ENCODE measurements at places on chromosomes 11 and 22.
A peak's percentile ranks its signal among the peaks of the same experiment; 100 is the strongest.

DNA sequence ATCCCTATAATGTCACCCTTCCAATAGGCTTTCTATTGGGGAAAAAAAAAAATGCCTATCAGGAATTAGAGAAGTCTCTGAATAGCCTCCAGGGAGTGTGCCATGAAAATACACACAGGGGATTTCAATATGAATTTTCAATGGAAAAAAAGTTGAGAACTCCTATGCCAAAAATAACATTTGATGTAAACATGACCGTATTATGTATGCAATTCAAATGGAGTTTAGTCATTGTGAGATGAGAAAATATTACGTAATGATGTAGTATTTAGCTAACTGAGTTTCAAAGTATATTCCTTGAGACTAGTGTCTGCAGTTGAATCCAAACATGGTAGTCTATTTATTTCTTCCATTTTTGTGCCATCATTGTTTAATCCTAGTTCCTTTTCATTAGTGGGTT, 182.3 kb downstream of the BLID start:
- no peak for DNase-seq

- DNase-seq, result peak; percentile 37
Measured at GRCh38 chr11:83070731-83071566, 748 bp downstream of the RAB30 start.

DNA sequence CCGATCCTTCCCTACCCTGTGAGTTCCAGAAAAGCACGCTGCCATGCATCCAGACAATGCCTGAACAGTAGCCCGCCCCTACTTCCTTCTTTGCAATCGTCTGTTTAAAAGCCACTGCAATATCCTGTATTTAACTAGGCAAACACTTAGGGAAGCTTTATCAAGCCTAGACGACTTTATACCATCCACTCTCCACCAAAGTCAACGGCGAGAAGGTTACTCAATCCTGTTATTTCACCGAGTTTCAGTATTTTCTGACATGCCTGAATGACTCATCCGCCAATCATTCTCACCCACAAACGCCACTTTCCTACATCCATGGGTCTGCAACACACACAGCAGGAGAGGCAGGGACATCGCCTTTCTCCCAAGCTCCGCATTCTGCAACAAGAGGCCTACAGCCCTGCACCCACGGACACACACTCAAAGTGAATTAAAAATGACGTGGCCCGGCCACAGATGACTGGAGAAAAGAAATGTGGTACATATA, 9.3 kb downstream of the CELSR1 start:
- no peak for DNase-seq

DNA sequence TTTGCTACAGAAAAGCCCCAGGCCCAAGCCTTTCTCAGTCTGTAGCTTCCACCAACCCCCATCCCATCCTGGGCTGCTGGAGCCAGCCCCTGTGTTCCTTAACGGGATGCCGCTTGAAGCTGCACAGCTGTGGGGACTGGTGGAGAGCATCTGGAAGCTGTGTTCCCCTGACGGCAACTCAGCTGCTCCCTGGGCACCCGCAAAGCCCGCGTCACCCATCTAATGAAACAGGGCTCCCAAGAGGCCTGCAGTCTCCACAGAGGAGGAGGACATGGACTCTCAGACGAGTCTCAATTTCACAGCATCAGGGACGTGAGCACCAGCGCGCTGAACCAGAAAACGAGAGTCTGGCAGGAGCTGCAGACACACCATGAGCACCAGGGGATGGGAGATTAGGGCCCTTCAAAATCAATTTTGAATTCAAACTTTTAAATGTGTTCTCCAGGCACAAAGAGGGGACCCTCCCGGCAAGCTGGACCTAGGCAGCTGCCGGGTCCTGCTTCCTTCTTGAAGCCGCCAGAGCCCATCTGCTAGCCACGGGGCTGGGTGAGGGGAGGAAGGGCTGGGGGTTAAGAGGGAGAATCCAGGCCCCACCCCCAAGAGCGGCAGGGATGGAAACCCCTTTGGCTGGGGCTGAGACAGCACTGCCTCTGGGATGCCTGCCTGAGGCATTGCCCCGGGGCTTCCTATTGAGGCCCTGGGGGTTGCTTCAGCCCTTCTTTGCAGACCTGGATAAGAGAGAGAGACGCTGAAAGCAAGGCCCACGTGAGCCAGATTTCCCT, 21.0 kb downstream of the LMO1 start:
- no peak for DNase-seq

DNA sequence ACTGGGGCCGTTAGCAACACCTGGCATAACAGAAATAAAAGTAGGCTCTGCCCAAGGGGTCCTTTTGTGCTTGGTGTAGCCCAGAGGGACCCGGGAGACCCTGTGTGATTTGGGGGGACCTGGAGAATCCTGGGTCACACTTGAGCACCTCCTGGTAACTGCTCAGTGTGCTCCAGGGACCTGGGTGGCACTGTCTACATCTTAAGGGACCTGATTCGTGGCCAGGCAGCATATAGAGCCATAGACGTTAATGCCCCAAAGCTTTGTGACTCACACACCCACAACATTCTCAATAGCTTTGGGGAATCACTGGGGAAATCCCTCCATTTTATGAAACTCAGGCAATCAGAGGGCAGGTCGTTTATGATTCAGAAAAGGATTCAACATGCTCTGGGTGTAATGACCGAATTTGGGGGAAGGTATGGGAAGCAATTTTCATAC, 3.6 kb upstream of the IGF2 start:
- DNase-seq, result peak; percentile 23

DNA sequence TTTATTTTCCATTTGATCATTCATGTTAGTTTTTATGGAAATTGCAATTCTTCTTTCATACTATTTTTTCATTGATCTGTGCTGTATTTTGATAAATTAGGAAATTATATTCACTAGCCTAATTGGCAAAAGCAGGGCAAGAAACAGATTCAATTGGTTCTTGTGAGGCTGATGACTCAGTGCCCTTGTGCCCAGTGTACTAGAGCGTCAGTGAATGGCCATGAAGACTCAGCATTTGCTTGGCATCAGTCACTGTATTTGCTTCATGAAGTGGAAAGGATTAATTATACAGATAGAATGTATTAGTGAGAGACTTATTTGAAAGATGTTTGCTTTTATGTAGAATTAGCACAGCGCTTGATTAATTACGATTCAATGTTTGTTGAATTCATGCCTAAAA, 31.8 kb downstream of the MRGPRX1 start:
- DNase-seq, result no peak

DNA sequence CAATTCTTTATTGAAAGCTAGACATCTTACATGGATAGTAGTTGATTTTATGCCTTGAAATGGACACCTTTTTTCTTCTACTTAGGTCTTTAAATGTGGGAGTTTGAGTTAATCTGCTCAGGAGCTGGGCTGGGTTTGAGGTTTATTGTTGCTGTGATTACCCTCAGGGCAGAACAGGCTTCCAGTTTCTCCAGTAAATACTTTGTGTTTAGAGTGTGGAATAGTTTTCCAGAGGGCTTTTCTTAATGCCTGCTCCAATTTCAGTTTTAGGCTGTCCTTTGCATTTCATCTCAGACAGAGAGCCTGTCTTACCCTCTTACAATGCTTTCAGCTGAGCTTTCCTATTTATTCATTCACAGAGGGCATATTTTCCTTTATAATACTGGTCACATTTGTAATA, 69.9 kb upstream of the ADORA2A start:
- no peak for DNase-seq

DNA sequence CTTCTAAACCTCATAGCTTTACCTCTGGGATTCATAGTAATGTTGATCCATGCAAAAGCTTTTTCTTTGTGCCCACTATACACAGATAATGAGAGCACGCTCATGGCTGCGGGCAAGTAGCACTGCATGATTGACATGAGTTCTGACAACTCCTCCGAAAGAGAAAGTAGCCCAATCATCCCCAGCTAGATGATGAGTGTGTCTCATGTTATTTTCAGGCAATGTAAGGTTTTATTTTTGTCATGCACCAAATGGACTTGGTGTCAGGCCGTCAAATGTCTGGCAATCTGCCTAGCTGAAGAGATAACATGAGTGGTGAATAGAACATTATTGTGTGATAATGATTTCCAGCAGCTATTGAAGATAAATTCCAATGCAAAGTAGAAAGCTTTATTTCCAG, 662.6 kb downstream of the NTM start:
- DNase-seq, result no peak

GRCh38 chr11:120835601-120836228, 188.2 kb upstream of the TBCEL start:
- no peak for DNase-seq

- DNase-seq, result no peak
Measured at GRCh38 chr11:28490773-28491382, 382.7 kb downstream of the METTL15 start.

- no peak for DNase-seq
Measured at GRCh38 chr11:96758957-96759356, 369.1 kb downstream of the JRKL start.

- no peak for DNase-seq
Measured at GRCh38 chr11:84720706-84721402, 906.3 kb downstream of the DLG2 start.

GRCh38 chr11:74084796-74085541, 76.1 kb upstream of the UCP3 start:
- DNase-seq, result no peak

DNA sequence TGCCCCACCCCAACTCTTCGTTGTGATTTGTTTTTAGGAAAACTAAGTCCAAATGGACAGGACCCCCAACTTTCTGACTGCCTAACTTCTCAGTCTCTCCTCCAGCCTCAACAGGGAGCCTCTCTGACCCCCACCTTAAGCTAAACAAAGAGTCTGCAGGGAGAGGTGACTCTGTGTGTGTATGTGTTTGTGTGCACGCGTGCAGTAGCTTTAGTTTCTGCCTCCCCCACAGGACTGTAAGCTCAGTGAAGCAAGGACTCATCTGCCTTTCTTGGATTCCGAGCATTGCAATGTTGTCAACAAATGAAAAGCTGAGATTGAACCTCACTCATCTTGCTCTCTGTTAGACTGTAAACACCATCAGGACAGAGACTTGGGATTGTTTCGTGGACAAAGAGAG, 7.9 kb downstream of the SNAP29 start:
- DNase-seq, result no peak

GRCh38 chr22:28674121-28674563, 5.5 kb downstream of the TTC28 start:
- DNase-seq, result peak; percentile 79

DNA sequence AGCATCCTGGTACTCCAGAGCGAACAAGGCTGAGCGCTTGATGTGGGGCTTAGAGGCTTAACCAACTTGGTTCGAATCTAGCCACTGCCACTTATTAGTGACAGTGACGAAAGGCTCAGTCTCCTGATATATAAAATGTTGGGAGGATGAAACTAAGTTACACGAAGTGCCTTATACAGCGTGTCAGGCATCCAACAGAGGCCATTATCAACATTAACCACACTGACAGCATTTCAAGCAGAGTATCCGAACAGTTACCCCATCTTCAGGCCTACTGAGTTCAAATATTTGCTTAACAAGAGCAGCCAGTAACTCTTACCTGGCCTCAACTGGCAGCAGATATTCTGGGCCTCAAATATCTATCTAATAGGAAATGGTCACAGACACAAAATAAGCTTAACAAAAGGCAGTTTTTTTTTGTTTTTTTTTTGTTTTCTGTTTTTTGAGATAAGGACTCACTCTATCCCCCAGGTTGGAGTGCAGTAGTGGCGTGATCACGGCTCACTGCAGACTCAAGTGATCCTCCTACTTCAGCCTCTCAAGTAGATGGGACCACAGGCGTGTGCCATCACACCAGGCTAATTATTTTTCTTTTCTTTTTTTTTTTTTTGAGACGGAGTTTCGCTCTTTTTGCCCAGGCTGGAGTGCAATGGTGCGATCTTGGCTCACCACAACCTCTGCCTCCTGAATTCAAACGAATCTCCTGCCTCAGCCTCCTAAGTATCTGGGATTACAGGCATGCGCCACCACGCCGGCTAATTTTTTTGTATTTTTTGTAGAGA, 2.9 kb downstream of the SERPIND1 start:
- DNase-seq, result no peak

- no peak for DNase-seq
Measured at GRCh38 chr11:70473873-70474690, 75.8 kb downstream of the CTTN start.

DNA sequence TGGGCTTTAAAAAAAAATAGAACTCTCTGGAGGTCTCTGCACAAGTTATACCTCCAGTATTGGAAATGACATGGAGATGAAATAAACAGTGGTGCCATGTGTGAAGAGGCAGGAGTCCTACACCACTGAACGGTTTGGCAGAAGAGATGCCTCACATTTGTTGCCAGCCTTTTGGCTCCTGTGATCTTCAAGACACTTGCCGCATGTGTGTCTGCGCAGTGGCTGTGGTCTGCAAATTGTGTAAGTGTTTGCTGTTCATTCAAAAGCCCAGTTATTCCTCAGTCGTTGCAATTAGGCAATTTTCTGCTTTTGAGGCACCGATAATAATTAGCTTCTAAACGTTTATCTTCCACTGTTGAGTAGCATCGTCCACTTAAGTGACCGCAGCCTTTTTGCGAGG, 319.1 kb downstream of the BRD1 start:
- DNase-seq, result no peak

- DNase-seq, result no peak
Measured at GRCh38 chr11:68810164-68810563, 31.6 kb downstream of the CPT1A start.

DNA sequence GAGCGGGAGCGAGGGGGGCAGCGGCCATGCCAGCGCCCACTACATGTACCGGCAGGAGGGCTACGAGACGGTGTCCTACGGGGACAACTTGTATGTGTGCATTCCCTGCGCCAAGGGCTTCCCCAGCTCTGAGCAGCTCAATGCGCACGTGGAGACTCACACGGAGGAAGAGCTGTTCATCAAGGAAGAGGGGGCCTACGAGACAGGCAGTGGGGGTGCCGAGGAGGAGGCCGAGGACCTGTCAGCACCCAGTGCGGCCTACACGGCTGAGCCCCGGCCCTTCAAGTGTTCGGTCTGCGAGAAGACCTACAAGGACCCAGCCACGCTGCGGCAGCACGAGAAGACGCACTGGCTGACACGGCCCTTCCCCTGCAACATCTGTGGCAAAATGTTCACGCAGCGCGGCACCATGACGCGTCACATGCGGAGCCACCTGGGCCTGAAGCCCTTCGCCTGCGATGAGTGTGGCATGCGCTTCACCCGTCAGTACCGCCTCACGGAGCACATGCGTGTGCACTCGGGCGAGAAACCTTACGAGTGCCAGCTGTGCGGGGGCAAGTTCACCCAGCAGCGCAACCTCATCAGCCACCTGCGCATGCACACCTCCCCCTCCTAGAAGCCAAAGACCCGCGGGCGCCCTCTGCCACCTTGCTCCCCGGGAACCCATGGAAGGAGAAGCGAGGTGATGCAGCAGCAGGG, 20.9 kb upstream of the TMEM191C start:
- no peak for DNase-seq

GRCh38 chr11:39239553-39239952, 2219.9 kb downstream of the LRRC4C start:
- no peak for DNase-seq

- no peak for DNase-seq
Measured at GRCh38 chr11:74634537-74634936, 42.2 kb downstream of the POLD3 start.

DNA sequence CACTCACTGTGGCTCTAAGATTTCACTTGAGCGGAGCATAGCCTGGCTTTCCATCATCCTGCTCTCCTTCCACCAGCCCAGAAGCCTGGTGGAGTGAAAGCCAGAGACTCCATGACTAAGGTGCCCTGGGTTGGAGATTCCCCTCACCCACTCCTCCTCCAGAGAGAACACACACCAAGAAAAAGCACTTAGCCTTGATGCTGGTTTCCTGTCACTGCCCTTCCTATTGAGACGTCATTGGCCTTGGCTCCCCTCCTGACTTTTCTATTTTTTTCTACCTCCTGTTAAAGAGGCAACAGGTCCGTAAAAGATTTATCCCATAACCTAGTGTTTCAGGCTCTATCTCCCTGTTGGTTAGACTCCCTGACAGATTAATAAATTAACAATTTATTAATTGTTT, 38.5 kb upstream of the APLNR start:
- no peak for DNase-seq

GRCh38 chr11:76551400-76551799, 106.6 kb downstream of the EMSY start:
- DNase-seq, result peak; percentile 46
